Muscle of leg (tissue), 16 donors: ENCODE measurements at places on chromosomes 16 and 17. TPM values are rescaled to one million over a fixed set of nuclear protein-coding genes. Genes with fewer than 3 reads are reported as not detected.

CACNG1 gene
- 112 TPM for total RNA-seq

GRCh38 chr16:67535201-67535600 is 6.6 kb downstream of the RIPOR1 start:
- DNase-seq = no peak

- DNase-seq = no peak
These were observed 25.3 kb upstream of the WIPI1 start for GRCh38 chr17:68482576-68483041.

KCNJ16 gene
- total RNA-seq = 0.22 TPM

DNA sequence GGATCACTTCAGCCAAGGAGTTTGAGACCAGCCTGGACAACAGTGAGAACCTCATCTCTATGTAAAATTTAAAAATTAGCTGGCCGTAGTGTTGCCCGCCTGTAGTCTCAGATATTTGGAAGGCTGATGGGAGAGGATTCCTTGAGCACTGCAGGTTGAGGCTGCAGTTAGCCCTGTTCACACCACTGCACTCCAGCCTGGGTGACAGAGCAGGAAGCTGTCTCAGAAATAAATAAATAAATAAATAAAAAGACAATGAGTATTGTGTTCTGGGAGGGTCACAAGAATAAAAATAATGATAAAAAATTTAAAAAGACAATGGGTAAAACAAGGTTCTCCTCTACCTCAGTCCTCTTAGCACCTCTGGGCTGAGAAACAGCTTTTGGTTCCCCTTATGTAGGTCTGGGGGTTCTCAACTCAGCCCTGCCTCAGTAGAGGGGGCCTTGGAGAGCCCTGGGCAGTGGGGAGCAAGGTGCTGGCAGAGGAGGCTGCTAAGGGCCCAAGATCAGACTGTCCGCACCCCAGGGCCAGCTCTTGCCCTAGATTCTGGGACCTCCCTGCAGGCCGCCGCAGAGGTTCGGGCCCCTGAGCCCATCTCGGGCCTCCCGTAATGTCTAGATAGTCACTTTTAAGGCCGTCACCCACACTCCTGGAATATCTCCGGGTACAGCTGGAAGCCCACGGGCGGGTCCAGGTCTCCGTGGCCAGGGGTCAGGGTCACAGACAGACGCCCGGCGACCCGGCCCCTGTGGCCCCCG is 3.4 kb downstream of the ZNF764 start:
- DNase-seq = no peak

DNA sequence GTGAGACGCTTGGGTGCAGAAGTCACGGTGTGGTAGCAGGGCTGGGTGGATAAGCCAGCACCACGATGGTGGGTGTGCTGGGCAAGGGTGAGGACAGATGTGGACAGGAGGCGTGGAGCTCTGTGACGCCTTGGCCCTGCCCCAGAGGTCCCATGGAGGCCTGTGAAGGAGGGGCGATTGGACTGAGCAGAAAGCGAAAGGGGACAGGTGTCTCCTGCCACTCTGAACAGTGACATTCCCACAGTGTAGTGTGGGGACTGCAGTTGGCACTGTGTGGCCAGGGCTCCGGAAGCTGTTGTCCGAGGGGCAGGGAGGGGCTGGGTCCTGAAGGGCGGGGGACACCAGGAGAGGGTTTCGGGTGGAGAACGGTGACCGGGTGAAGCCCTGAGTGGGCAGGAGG is 7.3 kb downstream of the TBC1D24 start:
- DNase-seq = peak; percentile 72

DNA sequence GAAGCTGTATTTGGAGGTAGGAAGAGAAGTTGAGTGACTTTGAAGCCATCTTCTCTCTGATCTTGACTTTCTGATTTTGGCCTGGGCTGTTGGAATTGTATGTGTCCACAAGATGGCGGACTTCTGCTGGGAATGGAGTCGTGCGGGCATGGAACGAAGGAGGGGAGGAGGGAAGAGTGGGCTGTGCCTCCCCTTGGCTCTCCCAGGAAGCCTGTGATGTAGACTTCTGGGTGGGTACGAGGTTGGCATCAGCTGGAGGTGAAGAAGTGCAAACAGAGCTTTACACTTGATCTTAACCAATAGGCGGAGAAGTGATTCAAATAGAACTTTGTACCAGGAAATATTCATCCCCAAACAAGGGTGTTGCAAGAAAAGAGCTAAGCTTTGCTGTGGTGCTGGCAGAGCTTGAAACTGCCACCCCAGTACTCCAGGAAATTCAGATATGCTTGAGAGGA is 7.4 kb upstream of the TMEM220 start:
- DNase-seq = peak; percentile 80

DNA sequence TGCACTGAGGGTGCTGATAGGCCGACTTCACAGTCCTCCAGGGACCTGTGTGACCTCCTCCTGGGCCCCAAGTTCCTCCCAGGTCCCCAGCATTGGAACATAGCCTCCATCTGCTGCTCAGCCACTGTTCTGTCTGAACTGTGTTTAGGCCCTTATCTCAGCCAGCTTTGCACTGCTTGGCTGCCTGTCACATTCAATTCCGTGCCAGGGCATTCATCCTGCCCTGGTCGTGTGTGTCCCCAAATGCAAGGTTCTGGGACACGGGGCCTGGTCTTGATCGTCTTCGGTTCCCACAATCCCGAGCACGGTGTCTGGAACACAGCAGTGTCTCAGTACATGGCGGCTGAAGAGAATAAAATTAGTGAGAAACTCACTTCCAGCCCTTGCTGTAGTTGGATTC is 69.9 kb upstream of the NFAT5 start:
- no peak for DNase-seq

DNA sequence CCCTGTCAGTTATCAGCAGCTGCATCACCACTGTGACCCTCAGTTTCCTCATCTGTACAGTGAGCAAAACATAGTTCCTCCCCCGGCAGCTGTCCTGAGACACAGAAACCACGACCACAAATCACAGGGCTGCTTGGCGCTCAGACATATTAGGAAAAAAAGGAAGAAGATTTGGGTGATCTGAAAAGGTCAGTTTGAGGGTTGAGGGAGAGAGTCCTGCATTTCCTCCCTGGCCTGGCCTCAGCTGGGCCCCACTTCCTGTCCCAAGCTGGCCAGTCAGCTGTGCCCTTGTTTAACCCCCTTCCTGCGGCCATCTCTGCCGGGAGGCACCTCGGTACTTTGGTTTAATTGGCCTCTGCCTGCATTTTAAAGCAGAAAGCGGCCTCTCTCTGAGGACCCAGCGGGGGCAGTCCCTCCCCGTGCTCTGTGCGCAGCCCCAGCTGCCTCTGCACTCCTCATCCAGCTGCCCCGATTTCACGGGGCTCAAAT is 24.0 kb upstream of the CIBAR2 start:
- DNase-seq = peak; percentile 92

GRCh38 chr16:22641131-22641628 is 130.5 kb downstream of the NPIPB5 start:
- DNase-seq = peak; percentile 13

DNA sequence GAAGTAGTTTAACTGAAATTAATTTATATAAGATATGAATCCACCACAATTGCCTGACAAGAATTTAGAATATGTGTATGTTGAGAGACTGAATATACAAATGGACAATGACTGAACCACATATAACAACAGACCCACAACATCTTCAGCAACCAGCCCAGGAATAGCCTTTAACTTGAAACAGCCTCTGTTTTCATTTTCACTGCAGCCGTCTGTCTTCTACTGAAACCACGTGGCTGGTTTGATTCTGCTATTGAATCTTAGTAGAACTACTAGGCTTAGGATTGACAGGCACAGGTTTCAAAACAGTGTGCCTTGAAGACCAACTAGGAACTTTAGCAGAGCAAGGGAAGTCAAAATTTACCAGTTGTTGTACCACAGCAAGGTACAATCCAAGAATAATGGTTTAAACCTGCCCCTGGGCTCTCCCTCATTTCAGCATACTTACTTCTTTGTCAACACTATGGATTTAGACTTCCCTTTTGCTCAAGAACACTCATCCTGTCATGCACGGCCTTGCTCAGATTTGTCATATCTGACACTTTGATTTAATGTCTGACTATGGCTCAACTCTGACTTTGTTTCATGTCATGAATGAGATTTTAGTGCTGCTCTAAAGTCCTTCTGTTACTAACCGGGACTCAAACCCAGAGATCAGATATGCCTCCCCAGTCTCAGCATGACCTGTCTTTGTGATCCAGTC is 355.0 kb downstream of the KIF2B start:
- peak; percentile 4 for DNase-seq

- no peak for DNase-seq
These were observed 160.1 kb downstream of the GRIN2A start for GRCh38 chr16:10022098-10022497.

PYDC1 gene
- total RNA-seq = not detected

DNA sequence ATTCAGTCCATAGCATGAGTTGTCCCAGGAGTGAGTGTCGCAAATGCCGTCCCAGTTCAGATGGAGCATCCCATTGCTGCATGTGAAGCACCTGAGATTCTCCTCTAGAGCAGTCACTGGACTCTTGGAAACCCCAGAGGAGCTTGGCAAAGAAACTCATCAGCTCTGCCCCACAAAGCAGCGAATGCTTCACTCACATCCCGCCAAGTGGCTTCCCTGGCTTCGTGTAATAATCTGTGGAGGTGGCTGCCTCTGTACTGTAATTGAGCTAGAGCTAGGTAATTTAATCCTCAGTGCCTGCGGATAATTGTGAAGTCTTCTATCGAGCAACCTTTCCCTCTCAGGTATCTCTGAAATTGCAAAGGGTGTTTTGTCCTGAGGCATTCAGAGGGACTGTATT is 107.1 kb downstream of the SNX29 start:
- DNase-seq = no peak

DNA sequence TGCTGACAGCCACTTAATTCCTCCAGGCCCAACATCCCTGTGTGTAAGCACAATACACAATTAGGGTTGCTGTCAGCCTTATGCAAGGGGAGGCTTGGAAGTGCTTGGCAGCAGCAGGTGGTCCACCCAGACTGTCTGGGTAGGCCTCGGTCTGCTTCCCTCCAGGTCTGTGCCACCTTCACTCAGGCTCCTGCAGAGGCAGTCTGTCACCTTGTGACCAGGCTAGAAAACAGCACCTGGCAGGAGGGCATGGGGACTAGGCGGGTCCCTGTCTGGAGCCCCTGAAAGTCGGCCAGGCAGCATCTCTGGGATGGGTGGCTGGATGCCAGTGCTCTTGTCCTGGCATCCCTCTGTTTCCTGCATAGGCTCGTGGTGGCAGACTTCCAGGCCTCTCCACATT is 578.1 kb downstream of the KCNJ18 start:
- no peak for DNase-seq

APOH gene
- 0.31 TPM for total RNA-seq

GRCh38 chr16:89311636-89312035 is 94.1 kb downstream of the ZNF778 start:
- DNase-seq = no peak

GPR139 gene
- not detected for total RNA-seq

CDH16 gene
- 0.04 TPM for total RNA-seq

LDHD gene
- 2.3 TPM for total RNA-seq

DNA sequence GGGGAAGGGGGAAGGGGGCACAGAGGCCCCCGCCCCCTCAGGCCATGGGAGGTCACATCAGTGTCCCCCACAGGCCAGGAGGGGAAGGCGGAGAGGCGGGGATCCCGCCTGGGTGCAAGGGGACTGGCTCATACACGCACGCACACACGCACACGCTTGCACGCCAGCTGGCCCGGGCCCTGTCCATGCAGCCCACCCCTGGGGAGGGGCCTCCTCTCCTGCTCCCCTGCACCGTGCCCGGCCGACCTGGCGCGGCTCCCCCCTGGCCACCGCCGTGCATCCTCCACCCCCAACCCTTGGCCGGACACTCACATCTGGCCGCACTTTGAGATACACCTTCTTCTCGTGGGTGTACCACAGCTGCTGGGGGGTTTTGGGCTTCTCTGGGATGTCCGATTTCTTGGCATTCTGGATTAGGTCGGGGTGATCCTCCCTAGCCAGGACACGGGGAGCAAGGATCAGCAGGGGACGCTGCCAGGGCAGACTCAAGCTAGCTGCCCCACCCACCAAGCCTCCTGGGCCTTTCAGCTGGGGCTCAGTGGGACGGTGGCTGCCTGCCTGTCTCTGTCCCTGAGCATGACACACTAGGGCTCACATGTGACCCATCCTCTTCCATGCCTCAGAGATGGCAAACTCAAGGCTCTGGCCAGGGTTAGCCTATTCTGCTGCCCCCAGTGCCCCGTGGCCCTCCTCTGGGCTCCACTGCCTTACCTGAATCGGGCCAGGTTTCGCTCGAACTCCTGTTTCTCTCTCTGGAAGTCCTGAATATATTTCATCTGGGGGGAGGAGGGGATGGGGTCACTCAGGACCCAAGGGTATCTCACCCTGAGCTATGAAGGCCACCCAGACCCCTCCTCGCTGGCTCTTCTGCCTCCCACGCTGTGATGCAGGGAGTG is 6.7 kb downstream of the UBTF start:
- DNase-seq = peak; percentile 20

DNA sequence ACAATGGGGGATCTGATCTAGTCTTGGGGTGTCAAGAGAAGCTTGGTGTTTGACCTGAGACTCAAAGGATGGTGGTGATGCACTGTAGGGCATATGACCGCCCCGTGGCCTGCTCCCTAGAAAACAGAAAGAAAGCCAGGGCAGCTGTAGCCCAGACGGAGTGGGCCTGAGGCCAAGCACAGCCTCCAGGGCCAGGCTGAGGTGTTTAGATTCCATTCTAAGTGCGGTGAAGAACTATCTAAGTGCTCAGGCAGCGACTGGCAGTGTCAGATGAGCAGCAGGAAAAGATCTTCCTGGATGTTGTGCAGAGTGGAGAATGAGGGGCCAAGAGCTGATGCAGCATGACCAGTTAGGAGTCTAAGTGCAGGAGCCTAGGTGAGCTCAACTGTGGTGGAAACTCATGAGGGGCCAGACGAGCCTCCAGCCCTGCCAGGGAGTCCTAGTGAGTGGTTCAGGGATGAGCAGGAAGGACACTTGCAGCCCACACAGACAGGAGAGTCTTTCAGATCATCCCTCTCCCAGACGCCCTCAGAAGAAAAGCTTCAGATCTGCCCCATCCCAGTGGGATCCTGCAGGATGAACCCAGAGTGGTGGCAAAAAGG is 314.2 kb upstream of the CCL2 start:
- DNase-seq = peak; percentile 7

KRT17 gene
- total RNA-seq = 1.6 TPM

DNA sequence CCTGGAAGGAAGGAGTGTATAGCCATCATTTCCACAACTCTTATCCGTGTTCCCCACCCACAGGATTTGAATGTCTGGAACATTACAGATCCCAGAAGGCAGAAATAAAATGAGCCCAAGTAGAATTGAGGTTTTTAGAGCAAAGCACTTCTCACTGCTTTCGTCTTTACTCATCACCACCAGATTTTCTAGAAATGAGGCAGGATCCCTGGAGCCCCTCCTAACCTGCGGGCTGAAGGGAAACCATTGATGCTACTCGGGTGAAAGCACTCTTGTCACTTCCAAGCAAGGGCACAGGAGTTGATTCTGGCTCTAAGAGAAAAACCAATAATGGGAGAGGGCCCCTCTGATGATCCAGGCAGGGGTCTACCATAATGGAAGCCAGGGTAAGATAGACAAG is 2.8 kb upstream of the ALDOC start:
- no peak for DNase-seq

PIK3R6 gene
- 1.5 TPM for total RNA-seq

DNA sequence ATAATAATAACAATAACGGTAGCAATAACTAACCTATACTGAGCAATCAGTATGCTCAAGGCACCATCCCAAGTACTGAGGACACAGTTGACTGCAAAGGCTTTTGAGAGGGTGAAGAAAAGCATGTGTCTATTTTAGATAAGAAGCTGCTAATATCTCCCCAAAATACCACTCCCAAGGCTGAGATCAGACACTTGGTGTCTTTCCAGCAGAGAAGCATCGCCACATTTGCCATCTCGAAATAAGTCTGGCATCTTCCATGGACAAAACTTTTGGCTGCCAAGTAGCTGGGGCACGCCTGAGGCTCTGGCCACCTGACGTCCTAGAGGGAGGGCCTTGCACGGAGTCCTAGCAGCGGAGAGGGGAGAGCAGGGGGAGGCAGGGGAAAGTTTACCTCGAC is 39.0 kb downstream of the ZNF423 start:
- no peak for DNase-seq

ST6GALNAC1 gene
- 0.13 TPM for total RNA-seq
